ENCODE measurements at places on chromosomes 2 and 18.

GRCh38 chr2:205969584-205969983 is 116.4 kb downstream of the INO80D start:
- DNase-seq: no peak

DNA sequence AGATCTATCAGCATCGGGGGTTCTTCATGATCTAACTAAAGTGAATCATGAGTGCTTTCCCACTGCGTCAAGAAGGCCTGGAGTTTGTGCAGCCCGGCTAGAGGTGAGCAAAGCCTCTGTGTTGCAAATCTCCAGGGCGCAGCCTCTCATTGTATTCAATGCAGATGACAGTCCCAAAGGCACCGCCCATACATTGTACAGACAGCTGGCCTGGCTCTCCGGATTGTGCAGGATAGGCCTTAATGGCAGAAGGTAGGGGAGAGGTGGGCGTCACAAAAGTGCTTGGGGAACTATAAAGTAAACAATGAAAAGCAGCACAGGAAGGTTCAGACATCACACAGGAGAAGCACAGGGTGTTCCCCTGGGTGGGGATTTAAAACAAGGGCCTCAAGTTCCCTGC is 907 bp upstream of the GYPC start:
- no peak for DNase-seq

GRCh38 chr2:157395811-157396210 is 48.1 kb downstream of the CYTIP start:
- DNase-seq: no peak

DNA sequence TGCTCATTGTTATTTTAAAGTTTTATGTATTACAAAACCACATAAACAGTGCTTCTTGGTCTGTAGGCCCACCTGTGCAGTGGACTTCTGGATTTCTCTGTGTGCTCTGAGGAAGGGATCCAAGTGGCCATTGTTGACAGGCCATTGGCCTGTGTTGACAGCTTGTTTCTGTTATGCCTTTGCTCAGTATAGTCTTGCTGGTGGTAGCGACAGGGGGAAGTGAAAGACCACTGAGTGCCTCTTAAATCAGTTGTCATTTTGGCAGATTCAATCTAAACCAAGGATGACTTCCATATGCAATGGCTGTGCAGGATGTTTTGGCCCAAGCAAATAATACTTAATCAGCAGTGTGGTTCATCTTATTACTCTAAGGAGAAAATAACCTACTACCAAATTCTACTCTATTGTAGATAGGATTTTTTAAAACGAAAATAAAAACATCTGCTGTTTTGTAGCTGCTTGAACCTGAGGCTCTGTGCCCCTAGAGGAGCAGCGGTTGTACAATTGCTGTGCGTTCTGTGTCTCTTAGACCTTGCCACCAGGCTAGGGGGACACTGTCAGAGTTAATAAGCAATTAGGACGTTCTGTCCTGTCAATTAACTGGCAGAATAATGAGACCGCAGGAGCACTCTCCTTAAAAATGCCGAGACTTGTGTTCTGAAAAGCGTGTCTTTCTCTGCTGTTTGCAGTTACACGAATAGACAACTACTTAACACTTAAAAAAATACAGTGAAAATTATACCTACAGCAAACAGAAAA is 108.2 kb downstream of the RHBDD1 start:
- no peak for DNase-seq

DNA sequence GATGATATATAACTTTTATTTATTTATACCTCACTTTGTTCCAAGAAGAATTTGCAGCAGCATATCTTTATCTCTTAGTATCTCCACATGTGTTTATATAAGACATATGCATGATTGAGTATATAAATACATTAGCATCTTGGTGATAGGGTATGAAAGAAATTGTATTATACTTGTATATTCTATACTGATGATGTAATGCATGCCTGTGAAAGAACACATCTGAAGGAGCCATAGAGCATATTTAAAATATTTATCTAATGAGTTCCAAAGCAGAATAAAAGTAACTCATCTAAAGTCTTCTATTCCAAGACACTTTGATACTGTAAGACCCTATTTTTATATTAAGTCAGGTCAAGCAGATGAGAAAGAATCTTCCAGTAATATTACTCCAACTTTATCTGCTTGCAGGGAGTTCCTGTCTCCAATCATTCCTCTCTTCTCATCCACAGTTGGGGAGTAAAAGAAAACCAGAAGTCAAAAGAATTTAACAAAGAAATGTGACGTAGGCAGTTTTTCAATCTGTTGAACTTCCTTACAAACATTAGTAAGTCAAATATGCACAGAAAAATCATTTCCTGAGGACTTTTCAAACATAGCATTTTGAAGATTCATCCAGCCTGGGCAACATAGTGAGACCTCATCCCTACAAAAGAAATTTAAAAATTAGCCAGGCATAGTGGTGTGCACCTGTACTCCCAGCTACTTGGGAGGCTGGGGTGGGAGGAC is 76.7 kb downstream of the DTNB start:
- no peak for DNase-seq

Measured in activated effector memory CD4-positive, alpha-beta T cell treated with Interleukin-2 at 50 U/mL for 16 hours (primary cell).